ENCODE measurements at places on chromosomes 5 and 9.

DNA sequence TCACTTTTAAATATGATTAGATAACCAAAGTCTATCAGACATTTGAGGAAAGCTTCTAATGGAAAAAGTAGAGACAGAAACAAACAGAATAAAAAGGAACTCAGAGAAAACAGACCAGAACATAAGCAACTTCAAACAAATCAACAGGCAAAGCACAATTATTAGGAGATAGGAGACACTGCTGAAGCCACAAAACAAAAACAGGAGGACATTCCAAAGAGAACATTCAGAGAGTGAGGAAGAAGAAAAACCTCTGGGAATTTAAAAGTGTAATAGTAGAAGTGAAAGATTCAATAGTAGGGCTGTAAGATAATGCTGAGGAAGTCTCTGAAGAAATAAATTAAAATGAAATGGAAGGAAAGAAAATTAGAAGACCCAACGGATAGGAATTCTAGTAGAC is 83.2 kb upstream of the TBCA start:
- DNase-seq, result no peak

- DNase-seq, result no peak
These were observed 22.6 kb upstream of the TJP2 start for GRCh38 chr9:69151506-69151905.

DNA sequence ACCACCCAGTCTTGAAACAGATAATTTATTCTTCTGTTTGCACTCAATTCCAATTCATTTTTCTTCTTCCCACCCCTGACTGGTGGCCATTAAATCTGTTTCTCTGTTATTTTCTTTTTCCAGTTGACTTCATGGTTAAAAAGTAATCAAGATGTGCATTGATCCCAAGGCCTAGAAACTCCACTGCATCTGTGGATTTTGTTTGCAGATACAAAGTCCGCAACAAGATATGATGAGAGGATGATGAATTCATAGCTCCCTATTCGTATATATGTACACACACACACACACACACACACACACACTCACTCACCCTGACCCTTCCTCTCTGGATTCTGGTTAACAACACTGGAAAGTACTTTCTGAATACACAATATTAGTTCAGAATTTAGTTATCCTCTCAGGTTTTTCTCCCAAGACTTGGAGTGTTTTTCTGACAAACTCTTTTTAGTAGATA is 52.4 kb downstream of the CD180 start:
- no peak for DNase-seq

GRCh38 chr5:17796757-17797396 is 162.6 kb downstream of the TAF11L14 start:
- no peak for DNase-seq

DNA sequence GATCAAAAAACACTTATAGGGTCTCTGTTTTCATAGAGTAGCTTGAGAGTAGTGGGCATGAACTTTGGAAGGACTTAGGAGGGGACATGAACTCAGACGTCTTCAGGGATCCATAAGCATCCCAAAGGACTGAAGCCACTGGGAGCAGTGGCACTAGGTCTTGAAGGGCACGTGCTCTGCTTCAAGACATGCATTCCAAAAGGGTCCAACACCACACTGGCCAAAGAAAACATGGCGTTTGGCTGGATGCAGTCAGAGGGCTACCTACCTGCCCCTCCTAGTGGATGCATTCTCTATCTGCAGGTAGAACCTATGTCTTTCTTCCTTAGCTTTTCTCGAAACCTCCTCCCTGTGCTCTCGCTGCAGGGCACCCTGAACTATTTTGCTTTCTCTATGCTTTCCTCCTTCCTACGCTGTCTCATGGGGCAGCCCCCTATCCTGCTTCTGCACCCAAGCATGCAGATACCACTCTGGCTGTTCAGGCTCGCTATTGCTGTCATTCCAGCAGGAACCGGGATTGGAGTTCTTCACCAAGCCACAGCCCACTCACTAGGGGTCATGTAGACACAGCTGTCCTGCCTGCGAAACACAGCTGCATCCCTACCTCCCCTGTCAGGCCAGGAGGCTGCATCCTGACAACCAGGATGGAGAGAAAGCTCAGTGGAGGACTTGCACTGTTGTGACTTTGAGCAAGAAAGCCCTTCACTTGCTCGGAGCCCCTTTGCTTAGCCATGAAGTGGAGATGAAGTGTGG is 11.9 kb downstream of the FAM240B start:
- no peak for DNase-seq

DNA sequence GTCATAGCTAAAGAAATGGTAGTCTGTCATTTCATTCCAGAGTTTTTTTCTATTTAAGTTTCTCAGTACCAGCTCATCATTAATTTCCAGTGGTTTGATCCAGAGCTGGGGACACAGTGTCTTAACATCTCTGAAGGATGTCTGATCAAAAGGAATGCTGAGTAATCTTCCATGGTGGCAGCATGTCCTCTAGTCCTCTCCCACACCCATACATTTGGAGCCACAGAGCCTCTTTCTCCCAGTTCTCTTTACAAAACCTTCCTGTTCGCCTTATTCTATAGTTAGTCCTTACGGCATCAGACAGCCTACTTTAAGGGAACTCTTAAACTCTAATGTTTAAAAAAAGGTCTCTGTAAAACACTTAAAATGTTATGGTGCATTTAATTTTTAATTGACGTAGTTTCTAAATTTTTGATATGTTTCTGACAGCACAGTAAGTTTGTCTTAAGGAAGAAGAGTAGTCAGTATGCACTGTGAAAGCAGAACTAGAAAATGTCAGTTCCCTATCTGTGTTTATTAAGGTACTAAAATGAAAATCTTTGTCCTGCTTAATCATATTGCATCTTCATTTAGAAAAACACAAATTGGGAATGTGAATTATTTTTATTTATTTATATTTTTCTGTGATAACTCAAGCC is 96.8 kb downstream of the INIP start:
- no peak for DNase-seq

GRCh38 chr9:122875523-122875922 is 29.6 kb downstream of the RC3H2 start:
- no peak for DNase-seq

GRCh38 chr5:71703941-71704340 is 15.1 kb upstream of the CARTPT start:
- DNase-seq, result no peak

DNA sequence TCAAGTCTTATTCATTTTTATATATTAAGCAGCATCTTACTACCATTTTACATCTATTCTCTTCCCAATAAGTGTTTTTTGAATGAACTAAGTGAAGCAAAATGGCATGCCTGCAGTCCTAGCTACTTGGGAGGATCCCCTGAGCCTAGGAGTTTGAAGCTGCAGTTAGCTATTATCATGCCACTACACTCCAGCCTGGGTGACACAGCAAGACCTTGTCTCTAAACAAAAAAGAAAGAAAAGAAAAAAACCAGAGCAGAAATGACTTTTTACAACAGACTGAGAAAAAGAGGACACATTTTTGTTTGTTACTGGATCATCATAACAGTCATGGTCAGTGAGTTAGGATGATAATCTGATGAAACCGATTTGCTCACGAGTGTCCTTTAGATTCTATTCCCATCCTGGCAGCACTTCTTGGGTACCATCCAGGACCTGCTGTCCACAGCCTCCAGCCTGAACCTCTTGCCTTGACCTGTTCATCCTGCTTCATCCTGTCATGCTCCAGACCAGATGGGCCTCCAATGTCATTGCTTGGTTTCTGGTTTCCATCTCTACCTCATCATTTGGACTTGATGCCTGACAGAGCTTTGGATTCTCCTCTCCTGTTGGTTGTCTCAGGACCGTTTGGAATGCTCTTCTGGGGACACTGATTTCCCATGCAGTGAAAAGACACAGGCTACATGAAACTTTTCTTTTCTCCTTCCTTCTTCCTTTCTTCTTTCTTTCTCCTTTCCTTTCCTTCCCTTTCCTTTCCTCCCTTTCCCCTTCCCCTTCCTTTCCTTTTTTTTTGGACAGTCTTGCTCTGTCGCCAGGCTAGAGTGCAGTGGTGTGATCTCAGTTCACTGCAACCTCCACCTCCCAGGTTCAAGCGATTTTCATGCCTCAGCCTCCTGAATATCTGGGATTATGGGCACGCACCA is 50.1 kb upstream of the GLRX start:
- DNase-seq, result no peak

DNA sequence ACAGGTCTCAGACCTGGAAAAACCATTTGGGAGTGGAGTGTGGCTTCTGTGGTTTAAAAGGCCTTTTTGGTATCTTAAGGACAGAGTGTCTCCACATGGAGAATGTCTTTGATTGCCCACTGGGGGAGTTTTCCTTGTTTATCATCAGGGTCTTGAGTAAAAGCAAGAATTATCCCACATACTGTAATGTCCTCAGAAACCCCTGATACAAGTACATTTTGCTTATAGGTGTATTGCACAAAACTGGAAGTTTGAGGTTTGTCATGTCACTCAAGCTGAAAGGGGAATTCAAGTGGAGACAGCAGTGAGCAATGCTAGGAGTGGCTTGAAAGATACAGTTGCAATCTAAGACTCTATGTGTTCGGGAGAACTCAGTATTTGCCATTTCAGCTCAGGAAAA is 62.7 kb upstream of the GRAMD2B start:
- no peak for DNase-seq

DNA sequence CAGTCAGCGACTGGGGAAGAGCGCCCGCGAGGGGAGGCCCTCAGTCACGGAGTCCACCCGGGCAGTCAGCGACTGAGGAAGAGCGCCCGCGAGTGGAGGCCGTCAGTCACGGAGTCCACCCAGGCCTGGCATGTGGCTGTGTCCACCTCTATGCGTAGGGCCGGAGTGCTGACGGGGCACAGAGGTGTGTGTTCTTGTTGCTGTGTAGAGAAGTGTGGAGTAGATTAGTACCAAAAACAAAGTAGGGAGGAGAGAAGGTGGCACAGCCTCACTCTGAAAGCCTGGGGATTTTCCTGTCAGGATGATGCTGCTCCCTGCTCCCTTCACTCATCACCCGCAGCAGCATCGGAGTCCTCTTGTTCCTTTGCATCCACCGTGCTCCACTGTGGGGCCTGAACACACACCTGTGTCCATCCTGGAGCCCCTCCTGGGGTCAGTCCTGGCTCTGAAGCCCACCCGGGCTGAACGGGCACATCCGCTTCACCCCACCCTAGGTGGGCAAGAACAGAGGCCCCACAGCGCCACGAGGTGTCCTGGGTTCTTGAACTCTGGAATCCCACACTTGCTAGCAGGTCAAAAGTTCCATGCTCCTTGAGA is 37.9 kb downstream of the AHRR start:
- DNase-seq, result no peak

- no peak for DNase-seq
These were observed 1.3 kb downstream of the TMEM250 start for GRCh38 chr9:136117291-136117915.

- DNase-seq, result no peak
These were observed 146.1 kb upstream of the TSLP start for GRCh38 chr5:110925398-110925797.

- no peak for DNase-seq
These were observed 10.8 kb upstream of the BARX1 start for GRCh38 chr9:93965830-93966577.

- DNase-seq, result no peak
These were observed 327.9 kb downstream of the NTRK2 start for GRCh38 chr9:84997472-84997871.

GRCh38 chr9:127801955-127802575 is 617 bp upstream of the FPGS start:
- DNase-seq, result no peak

DNA sequence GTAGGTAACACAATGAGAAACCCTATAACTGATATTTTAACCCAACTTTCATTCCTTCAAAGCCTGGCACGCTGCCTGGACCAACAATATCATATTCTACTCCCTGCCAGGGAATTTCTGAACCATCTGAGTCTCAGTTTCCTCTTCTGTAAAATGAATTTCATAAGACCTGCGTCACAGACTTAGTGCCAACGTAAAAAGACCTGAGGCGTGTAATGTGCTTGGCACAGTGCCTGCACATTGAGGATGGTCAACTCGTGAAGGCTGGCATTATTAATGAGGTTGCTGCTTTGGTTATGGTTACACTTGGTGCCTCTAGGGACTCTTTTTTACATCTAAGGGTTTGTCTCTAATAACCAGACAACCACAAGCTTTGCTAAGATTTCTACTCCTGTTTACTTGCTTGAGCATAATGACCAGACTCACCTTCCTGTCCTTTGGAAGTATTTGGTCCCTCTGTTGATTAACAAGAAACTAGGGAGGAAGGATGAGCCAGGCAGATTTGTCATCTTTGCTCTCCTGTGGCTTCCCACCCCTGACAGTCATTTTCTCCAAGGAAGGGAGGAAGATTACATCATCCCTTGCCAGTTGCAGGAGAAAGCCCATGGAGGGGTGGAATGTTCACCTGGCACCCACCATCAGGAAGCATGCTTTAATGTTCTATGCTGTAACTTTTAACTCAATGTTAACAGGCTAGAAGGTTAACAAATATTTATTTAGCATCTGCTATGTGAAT is 79.0 kb downstream of the PAPPA start:
- no peak for DNase-seq

DNA sequence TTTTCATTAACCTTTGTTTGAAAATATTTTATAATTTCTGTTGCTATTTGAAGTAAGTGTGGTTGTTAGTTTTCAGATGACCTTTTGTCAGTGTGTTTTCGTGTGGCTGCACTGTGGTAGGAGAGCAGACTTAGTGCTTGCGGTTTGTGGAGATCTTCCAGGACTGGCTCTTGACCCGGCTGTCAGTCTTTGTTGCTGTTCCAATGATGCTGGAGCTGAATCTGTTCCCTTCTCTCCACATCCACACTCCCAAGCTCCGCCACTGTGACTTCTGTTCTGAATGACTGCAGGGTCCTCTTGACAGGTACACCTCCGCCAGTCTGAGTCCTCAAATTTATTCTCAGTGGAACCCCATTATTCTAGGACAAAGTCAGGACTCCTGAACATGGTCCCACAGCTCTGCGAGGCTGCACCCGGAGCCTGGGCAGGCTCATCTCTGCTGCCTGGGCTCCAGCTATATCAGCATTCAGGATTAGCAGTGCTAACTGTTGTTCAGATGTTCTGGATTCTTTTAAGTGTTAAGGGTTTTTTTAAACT is 126.0 kb downstream of the WNK2 start:
- no peak for DNase-seq

GRCh38 chr9:85603936-85604335 is 137.8 kb downstream of the AGTPBP1 start:
- DNase-seq, result no peak

GRCh38 chr9:80632041-80632440 is 1057.3 kb downstream of the TLE1 start:
- no peak for DNase-seq

DNA sequence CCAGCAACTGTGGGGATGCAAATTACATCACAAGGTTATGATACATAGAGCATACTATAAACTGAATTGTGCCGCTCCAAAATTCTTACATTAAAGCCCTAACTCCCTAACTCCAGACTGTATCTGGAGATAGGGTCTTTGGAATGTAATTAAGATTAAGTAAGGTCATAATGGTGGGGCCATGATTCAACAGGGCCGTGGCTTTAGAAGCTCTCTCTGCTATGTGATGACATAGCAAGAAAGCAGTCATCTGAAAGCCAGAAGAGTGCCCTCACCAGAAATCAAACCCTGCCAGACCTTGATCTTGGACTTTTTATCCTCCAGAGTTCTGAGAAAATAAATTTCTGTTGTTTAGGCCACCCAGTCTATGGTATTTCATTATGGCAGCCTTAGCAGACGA is 123.9 kb downstream of the FBXL17 start:
- no peak for DNase-seq
